A549 treated with CORT108297 at 1 μM for 4 hours (cell line): ENCODE measurements at places on chromosomes 7 and 10. TPM values are rescaled to one million over a fixed set of nuclear protein-coding genes. Genes with fewer than 3 reads are reported as not detected.

HOGA1 gene
- 0.76 to 1.8 TPM (median 1.1 TPM) in 5 replicates for total RNA-seq

CYP26A1 gene
- 2.1 to 3.1 TPM (median 2.9 TPM) in 5 replicates for total RNA-seq

PNLIP gene
- total RNA-seq = not detected in 5 replicates

ORC5 gene
- total RNA-seq = 25.3 to 32.9 TPM (median 28.0 TPM) in 5 replicates

AMPH gene
- 0.05 to 0.09 TPM (median 0.07 TPM) in 5 replicates for total RNA-seq

FAM180A gene
- 0.07 to 0.08 TPM in 2 of 5 replicates, not detected in the others for total RNA-seq

ZNF425 gene
- total RNA-seq = 0.97 to 1.5 TPM (median 0.98 TPM) in 5 replicates

SPDYE6 gene
- total RNA-seq = not detected in 5 replicates

PRLHR gene
- total RNA-seq = not detected in 5 replicates

FAM25G gene
- 1.1 to 1.8 TPM (median 1.5 TPM) in 3 of 5 replicates, not detected in the others for total RNA-seq

FLNC gene
- 3.9 to 6.9 TPM (median 4.9 TPM) in 5 replicates for total RNA-seq

MACROH2A2 gene
- total RNA-seq = 23.2 to 30.3 TPM (median 28.1 TPM) in 5 replicates

OPALIN gene
- total RNA-seq = not detected in 5 replicates

LGI1 gene
- not detected in 5 replicates for total RNA-seq

C10orf143 gene
- total RNA-seq = 0.52 to 0.83 TPM (median 0.74 TPM) in 5 replicates

EN2 gene
- 0.48 to 1.0 TPM (median 0.92 TPM) in 5 replicates for total RNA-seq

KEL gene
- total RNA-seq = not detected in 5 replicates

GSTO2 gene
- total RNA-seq = 2.1 to 2.3 TPM (median 2.2 TPM) in 5 replicates

WNT8B gene
- 0.03 to 0.07 TPM (median 0.04 TPM) in 3 of 5 replicates, not detected in the others for total RNA-seq

C7orf57 gene
- total RNA-seq = 0.14 to 0.57 TPM (median 0.21 TPM) in 5 replicates

PTTG1IP2 gene
- not detected in 5 replicates for total RNA-seq

GPC2 gene
- 0.82 to 1.5 TPM (median 1.1 TPM) in 5 replicates for total RNA-seq

SLC39A12 gene
- total RNA-seq = not detected in 5 replicates

RASSF4 gene
- total RNA-seq = 1.6 to 2.2 TPM (median 1.8 TPM) in 5 replicates

TBC1D12 gene
- 4.8 to 5.4 TPM (median 5.3 TPM) in 5 replicates for total RNA-seq

NOLC1 gene
- 166 to 187 TPM (median 171 TPM) in 5 replicates for total RNA-seq

TSPAN33 gene
- total RNA-seq = 5.3 to 6.8 TPM (median 6.0 TPM) in 5 replicates

SHTN1 gene
- total RNA-seq = 18.9 to 28.8 TPM (median 24.8 TPM) in 5 replicates

MMD2 gene
- not detected in 5 replicates for total RNA-seq

TSPAN13 gene
- total RNA-seq = 12.2 to 15.7 TPM (median 14.3 TPM) in 5 replicates

PIP4K2A gene
- 17.5 to 37.5 TPM (median 20.6 TPM) in 5 replicates for total RNA-seq

RASA4B gene
- total RNA-seq = 1.4 to 1.8 TPM (median 1.6 TPM) in 5 replicates

CHST3 gene
- 34.1 to 43.0 TPM (median 35.6 TPM) in 5 replicates for total RNA-seq

LRIT2 gene
- total RNA-seq = not detected in 5 replicates

PLEKHS1 gene
- total RNA-seq = 0.03 to 0.09 TPM (median 0.07 TPM) in 4 of 5 replicates, not detected in the other

ACSL5 gene
- 0.08 to 0.23 TPM (median 0.12 TPM) in 5 replicates for total RNA-seq

TMEM229A gene
- total RNA-seq = not detected in 5 replicates

CNNM1 gene
- total RNA-seq = 17.7 to 23.1 TPM (median 22.1 TPM) in 5 replicates

ZNF853 gene
- total RNA-seq = 1.8 to 2.9 TPM (median 2.2 TPM) in 5 replicates

PIP gene
- total RNA-seq = 0.15 to 0.38 TPM (median 0.18 TPM) in 3 of 5 replicates, not detected in the others

CYP3A4 gene
- 0.05 TPM in 1 of 5 replicates, not detected in the others for total RNA-seq

GAD2 gene
- total RNA-seq = not detected in 5 replicates

TAS2R60 gene
- not detected in 5 replicates for total RNA-seq

WDR86 gene
- 0.13 to 0.38 TPM (median 0.17 TPM) in 5 replicates for total RNA-seq

POLR3A gene
- 13.0 to 14.8 TPM (median 14.0 TPM) in 5 replicates for total RNA-seq

PHKG1 gene
- 0.31 to 0.83 TPM (median 0.65 TPM) in 5 replicates for total RNA-seq

NT5C3A gene
- total RNA-seq = 33.8 to 45.4 TPM (median 37.5 TPM) in 5 replicates
